ENCODE measurements at places on chromosomes 12 and 14.

GRCh38 chr14:103138301-103139131 is 15.3 kb downstream of the TNFAIP2 start:
- no peak for DNase-seq

DNA sequence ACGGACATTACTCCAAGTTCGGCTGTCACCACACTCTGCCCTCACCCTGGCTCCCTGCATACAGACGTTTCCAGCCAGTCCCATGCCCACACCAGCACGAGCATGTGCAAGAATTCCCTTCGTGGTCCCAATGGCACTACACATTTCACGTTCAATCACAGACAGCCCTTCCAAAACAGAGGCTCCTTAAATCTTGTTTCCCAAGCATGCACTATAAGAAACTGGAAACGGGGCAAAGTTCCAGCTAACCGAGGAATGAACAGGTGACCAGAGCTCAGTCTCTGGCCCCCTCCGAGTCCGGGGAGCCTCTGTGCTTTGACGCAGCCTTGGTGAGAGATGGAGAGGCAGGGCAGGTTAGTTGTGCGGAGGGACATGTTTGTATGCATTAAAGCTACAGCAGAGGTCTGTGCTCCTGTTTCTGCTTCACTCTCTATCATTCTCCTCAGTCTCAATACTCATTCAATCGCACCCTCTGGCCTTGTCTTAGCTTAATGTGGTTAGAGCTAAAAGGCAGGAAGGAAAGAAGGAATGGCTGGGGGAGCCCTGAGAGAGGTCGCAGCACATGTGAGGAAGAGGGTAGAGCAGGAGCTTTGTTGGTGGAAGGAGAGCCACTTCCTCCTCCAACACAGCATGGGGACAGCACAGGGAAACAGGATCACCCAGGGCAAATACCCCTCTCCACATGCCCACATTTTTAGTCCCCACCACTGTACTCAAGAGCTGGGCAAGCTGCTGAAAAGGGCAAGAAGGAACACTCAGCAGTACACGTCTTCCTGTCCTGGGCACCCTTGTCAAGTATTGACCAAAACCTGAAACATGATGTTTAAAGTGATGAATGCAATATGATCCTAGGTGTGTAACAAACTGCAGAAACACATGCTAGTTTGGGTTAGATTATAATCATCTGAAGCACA is 12.2 kb upstream of the SELPLG start:
- DNase-seq = no peak

DNA sequence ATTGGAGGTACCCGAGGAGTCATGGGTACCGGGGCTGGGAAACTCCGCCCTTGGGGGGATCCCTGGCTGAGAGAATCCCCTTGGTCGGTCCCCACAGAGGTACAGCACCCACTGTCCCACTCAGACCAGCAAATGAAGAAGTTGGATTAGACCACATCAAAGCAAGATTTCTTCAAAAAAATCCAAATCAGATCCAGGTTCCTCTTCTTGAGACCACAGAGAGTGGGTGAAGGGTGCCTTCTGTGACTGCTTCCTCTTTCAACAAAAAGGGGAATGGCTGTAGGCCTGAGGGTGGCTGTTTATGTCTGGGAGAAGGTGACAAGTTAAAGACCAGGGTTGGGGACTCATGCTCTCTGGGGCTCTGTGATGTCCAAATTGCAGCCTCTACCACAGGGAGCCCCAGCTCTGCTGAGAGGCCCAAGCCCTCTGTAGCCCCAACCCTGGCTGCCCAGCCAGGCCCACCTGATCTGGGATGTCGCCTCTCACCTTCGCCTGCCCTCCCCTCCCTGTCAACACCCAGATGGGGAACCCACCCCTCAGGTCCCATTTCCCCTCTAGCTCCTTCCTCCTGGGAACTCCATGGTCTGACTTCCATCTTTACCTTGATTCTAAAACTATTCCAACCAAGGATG is 50.9 kb downstream of the ZFP36L1 start:
- DNase-seq = no peak

DNA sequence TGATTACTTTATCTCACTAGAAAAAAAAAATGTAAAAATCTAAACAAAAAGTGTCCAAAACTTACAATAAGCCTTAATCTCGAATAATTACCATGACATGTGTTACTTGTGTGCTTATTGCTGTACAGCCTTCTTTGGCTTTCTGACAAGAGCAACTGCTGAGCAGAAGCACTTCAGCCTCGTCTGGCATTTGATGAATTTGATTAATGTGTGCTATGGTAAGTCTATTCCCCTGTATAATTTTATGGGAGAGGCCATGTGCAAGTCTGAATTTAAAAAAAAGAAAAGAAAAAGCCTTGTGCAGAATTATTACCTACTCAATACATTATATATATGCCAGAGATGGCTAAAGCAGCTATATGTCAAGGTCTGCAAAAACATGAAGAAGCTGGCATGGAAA is 113.9 kb downstream of the AEBP2 start:
- DNase-seq = no peak

GRCh38 chr14:62079038-62079437 is 316.8 kb downstream of the SNAPC1 start:
- no peak for DNase-seq

- DNase-seq = no peak
These were observed 14.2 kb downstream of the ZFC3H1 start for GRCh38 chr12:71649401-71649800.

DNA sequence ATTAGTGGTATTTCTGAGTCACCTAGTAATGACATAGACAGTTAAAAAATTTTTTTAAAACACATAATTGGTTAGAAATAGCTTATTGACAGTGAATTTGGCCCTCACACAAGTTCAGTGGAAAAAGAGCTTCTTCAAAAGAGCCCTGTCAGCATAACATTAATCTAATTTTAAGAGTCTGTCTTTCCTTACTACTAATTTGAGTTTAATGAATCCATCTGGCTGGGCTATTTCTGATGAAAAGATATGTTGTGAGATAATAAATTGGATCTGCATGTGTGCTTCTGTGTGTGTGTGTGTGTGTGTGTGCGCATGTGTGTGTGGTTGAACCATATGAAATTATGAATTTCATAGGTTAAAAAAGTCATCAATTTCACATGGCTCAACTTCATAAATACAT is 1045.2 kb downstream of the FLRT2 start:
- DNase-seq = no peak

DNA sequence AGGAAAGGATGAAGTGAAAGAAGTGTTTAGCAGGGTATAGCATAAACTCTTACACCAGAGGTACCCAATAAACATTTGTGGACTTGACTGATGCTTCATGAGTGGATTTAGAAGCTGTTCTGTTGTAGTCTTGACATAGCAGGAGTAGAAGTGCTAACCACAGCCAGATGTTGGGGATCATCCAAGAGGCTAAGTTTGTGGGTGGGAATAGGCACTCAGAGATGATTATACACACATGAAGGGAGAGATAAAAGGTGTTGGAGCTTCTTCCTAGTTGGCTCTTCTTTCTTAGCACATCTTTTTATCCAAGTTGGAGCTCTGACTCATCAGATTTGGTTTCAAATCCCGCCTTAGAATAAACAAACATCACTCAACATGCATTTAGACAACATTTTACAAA is 166.7 kb upstream of the E2F7 start:
- DNase-seq = no peak

DNA sequence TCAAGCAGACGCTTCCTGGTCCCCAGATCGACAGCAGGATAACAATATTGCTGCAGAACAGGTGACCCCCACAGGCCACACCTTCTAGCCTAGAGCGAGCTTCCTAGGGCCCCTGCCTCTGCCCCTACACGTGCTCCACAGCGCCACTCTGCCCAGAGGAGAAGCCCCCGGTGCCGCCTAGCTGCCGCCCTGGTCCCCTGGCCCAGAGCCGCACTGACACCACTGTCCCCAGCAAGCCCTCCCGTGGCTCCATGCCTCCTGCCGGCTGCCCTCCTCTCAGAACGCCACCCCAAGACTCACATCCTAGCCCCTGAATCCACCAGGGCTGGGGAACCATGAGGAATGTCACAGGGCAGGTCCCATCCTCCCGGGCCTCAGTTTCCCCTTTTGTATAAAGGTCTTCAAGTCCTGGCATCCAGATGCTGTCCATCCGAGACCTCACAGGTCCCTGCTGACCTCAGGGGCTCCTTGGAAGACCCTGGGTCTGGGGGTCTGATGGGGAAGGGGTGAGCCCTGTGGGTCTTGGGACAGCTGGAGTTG is 31.0 kb downstream of the JAG2 start:
- no peak for DNase-seq

- DNase-seq = no peak
These were observed 127.2 kb downstream of the OTOGL start for GRCh38 chr12:80226576-80226975.

- no peak for DNase-seq
These were observed 4.5 kb downstream of the FICD start for GRCh38 chr12:108519558-108519957.

DNA sequence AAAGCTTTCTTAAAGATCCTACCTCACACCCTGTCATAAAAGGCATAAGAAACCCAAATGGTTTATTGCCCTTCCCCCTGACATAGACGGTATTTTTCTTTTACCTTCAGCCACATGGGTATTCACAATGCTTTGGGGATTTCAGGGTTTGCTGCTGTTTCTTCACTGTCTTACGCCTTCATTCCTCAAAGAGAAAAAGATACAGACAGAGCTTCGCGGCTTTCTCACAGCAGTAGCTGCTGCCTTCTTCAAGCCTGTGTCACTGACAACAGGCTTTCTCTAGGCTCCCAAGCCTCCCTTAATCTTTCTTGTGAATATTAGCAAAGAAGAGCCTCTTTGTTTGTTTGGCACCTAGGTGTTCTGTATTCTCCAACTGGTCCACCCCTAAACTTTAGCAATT is 197.4 kb upstream of the ARID2 start:
- DNase-seq = no peak

GRCh38 chr12:80778005-80778541 is 61.4 kb downstream of the MYF5 start:
- DNase-seq = no peak

DNA sequence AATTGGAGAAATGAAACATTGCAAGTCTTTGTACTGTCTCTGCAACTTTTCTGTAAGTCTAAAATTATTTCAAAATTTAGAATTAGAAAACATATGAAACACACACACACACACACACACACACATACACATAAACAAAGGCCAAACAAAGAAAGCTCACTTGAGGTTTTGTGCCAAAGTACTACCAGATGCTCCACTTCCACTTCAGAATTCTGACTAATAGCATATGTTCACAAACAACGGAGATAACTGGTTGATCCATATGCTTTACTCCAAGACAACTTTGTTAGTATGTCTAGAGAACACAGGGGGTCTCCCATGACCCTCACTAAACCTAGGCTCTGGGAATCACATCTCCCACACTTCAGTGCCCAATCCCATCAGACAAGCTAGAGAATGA is 133.8 kb upstream of the CLEC14A start:
- DNase-seq = no peak

GRCh38 chr14:101000711-101001250 is 97.3 kb upstream of the RTL1 start:
- no peak for DNase-seq

- no peak for DNase-seq
These were observed 4.3 kb upstream of the ASB2 start for GRCh38 chr14:93980456-93981201.

DNA sequence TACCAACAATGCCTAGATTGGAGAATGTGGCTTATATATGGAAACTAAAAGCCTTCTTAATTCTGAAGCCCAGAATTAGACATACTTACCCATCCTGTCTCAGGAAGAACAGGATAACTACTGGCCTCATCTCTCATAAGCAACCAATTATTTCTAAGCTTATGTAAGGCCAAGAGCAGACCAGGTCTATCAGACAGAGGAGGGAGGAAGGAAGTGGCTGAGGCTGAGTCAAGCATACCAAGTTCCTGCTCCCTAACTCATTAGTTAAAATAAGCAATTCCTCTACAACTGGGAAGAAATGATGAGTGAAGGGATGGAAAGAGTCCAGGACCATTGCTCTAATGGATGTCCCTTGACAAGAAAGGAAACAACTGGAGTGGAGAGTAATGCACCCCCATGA is 27.0 kb upstream of the INSM2 start:
- DNase-seq = no peak

GRCh38 chr12:68793975-68794652 is 13.9 kb upstream of the MDM2 start:
- no peak for DNase-seq

- DNase-seq = no peak
These were observed 108.7 kb downstream of the PTGER2 start for GRCh38 chr14:52422650-52423356.

- no peak for DNase-seq
These were observed 169.7 kb downstream of the MYRFL start for GRCh38 chr12:69994724-69995173.

DNA sequence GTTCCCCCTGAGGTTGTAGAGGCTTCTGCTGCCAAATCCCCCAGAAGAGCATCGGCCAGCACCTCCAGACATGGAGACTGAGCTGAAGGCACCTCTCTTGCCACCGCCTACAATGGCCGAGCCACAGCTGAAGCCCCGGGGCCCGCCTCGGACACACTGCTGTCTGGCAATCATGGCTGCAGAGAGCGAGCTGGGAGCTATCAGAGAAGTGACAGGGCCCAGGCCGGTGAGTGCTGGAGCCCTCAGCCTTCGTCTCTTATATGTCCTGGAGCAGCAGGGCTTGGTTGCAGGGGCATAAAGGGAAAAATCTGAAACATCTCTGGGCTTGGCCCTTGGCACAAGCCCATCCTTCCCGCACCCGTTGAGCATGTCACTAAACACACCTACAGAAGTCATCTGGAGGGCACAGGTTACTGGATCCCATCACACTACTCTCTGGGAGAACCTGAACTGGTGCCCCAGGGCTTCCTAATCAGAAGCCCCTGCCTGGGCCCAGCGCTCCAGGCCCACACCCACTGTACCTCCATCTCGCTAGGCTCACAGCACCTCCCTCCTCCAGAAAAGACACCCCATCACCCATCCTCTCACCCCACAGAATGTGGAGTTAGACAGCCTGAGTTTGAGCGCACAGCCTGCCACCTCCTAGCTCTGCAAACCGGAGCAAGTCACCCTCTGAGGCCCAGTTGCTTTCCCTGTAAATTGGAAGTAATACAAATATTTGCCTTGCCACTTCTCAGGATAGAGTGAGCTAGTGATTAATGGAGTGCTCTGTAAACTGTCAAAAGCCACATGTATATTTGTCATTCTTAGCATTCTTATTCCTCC is at the start of gene KRT4:
TSS of gene KRT4 (minus strand) at position 232 of the 825 bp plus-strand sequence. CDS start at position 174, 58 bp downstream.
- DNase-seq = no peak

GRCh38 chr12:132329036-132329719 is at the start of gene GALNT9:
GALNT9 (minus strand) TSS chr12:132329589; CDS start chr12:132329203, 386 bp downstream.
- DNase-seq = no peak

DNA sequence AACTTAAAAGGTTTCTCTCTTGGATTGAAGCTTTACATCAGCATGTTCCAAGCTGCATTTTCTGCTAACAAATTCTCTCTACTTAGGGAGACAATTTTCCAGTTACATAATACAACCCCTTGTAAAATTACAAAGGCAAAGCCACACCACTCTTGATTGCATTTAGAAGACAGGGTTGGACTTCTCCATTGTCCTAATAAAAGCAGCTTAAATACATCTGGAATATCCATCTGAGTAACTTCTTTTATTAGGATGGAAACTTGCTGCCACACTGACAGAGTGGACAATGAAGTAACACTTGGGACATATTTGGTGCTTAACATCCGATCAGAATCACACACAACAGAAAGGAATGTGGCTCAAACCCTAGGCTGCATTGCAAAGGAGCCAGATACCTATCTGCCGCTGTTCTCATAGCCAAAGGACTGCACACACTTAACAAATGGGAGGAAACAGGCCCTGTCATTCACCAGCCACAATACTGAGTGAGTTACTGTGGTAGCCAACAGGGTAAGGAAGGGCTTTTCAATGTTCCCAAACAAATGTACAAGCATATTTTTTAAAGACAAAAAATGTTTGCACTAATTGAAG is 157.2 kb downstream of the PAX9 start:
- DNase-seq = no peak

Data from activated CD4-positive, CD25-positive, alpha-beta regulatory T cell (primary cell).